ENCODE measurements at places on chromosomes 6 and 20.

- DNase-seq = no peak
These were observed 17.6 kb upstream of the SYNJ2 start for GRCh38 chr6:157964100-157964499.

- no peak for DNase-seq
These were observed 1.2 kb downstream of the DUSP22 start for GRCh38 chr6:293193-294174.

GRCh38 chr6:166579237-166579850 lies 7.1 kb downstream of the RAMACL start:
- no peak for DNase-seq

DNA sequence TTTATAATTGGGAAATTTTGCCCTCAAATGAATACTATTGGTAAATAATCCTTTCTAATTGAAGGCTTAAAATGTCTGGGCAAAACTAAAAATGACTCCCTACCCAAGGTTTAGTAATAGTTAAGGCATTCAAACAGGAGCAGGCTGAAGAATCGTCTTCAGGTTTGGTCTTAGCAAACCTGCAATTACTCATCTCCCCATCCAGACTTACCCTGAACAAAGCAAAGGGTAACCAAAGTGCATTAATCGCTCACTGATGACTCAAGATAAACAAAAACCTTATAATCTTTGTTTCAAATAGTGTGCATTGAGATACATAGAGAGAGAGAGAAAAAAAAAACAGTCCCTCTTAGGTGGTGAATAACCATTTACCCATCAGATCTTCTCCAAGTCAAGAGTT lies 225.5 kb downstream of the BMP2 start:
- no peak for DNase-seq

- DNase-seq = no peak
These were observed 13.7 kb upstream of the ZNF831 start for GRCh38 chr20:59149678-59150504.

GRCh38 chr6:105795913-105796517 lies 290.1 kb upstream of the PRDM1 start:
- DNase-seq = no peak

GRCh38 chr6:150857062-150857944 lies 8.2 kb upstream of the MTHFD1L start:
- no peak for DNase-seq

DNA sequence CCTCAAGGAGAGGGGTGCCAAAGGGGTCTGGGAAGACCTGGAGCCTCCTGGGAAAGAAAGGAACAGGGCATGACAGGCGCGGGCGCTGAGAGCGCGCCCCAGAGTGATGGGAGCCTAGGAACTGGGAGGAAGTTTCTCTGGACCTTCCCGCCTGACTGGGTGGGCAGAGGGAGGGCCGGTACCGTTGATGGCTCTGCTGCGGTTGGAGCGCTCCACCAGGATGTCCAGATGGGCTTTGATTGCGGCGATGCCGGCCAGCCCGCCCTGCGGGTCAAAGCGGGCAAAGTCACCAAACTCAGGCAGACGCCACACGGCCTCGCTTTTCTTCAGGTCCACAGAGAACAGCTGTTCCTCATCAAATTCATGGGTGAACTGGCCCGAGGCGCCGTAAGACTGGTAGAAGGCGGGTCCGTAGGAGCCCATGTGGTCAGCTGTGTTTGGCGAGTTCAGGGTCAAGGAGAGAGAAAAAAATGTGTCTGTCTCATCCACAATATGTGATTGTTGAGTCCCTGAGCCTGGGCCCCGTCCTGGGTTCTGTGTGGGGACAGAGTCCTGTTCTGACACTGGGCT lies 1.5 kb downstream of the HLA-DOA start:
- DNase-seq = no peak

- DNase-seq = no peak
These were observed 189.4 kb upstream of the PRDM1 start for GRCh38 chr6:105896821-105897095.

- DNase-seq = no peak
These were observed 50.8 kb downstream of the GRM4 start for GRCh38 chr6:34095136-34095505.

DNA sequence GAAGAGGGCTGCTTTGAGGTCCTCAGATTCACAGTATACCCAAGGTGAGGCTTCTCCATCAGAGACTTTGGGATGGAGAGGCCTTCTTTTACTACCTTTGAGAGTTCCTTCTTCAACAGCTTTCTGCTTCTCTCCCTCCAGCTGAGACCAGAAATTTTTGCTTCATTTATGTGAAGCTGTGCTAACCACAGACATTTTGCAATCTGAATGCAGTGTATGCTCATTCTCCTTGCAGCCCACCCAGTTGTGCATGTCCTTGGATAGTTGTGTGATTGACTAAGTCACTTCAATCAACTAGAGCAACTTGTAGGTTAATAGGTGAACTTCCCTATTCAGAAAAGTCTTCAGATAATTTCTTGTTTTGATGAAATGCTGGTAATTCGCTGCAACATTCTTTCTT lies 20.1 kb downstream of the DCBLD1 start:
- no peak for DNase-seq

DNA sequence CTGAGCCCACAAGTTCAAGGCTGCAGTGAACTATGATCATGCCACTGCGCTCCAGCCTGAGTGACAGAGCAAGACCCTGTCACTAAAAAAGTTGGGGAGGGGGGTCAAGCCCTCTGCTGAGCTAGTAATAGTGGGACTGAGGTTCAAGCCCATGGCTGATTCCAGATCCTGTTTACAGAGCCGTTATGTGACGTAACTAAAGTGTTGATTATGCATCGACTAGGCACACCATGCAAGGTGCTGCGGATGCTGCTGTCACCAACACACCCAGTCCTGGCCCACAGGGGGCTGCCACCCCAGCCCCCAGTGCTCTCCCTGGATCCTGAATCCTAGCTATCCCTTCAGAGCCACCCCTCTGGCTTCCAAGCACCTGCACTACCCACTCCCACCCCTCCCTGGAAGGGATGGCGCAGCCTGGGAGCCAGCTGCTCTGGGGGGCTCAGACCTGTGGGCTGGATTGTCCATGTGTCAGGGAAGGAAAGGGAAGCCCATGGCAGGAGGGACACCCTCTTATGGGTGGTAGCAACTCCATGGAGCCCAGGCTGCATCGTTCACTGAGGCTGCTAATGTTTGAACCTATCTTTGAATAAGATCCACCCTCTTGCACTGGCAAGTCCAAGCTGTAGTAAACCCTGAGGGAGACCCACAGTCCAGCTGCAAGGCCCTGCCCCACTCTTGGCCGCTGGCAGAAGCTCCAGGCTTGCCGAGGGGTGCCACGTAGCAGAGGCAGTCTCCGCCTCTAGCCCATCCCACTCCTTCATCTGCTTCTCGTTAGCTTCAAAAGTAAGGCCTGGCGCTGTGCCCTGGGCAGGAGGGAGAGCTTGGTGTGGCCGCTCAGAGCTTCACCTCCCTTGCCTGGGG lies 95.0 kb downstream of the SNX5 start:
- no peak for DNase-seq

- DNase-seq = no peak
These were observed 16.7 kb upstream of the GSTA3 start for GRCh38 chr6:52925919-52926792.

DNA sequence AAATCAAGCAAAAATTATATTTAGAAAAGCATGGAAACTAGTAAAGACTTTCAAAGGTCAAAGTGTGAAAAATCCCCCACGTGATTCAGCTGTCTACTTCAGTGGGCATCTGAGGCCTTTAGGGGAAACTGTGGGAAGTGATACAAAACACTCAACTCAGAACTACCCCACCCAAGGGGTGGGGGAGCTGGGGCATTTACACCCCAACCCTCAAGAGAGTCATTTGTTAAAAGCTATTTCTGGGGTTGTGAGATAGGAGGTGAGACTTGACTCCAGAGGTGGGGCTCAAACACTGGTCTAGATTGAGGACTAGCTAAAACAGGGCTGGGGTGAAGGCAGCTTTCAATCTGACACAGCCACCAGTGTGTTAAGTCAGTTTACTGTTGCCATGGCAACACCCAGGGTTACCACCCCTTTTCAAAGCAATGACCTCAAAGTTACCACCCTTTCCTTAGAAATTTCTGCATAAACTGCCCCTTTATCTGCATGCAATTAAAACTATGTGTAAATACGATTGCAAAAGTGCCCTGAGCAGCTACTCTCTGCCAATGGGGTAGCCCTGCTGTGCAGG lies 9.9 kb upstream of the GTSF1L start:
- DNase-seq = no peak

GRCh38 chr6:35601331-35602132 lies 87.2 kb downstream of the FKBP5 start:
- no peak for DNase-seq

DNA sequence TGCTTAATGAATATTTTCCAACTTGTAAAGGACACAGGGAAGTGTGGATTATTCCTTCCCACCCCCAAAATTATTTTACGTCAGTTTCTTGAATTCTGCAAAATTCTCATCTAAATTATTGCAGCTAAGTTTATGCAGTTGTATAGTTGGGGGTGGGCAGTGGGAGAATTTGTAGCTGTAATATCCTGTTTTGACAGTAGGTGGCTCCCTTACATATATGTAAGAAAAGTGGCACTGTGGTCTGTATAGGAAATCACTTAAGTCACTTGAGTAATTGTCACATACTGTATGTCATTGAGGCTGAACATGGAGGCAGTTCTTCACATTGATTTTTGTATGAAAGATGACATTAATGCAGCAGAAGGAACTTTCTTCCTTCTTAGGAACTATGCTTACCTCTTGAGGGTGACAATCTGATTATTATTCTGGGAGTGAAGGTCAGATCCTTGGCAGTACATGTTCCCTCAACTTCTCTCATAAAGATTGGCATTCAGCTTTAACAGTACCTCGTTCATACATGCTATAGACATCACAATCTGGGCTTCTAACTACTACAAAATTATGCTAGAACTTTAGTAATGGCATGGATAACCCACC lies 14.6 kb upstream of the CFAP206 start:
- no peak for DNase-seq

DNA sequence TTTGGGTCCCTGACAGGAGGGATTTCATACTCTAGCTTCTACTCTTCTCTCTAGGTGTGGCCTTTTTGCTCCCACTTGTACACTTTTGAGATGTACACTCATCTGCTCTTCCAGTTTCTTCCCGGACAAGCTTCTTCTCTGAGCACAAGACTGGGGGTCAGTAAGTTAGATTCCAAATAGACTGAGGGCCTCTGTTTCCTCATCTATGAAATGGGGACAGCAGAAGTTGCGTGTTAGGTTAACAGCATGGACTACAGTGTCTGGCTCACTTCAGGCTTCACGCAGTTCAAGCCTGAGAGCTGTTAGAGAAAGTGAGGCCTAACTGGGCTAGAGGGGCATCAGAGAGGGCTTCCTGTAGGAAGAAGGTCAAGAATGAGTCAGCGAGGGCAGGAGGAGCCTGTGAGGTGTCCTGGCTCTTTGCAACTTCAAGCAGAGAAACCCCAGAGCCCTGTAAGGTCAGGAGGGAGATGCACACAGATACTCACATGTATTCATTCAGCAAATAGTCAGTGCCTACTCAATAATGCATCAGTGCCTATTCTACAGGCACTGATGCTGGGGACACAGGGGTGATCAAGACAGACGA lies 20.6 kb downstream of the XKR7 start:
- DNase-seq = no peak

DNA sequence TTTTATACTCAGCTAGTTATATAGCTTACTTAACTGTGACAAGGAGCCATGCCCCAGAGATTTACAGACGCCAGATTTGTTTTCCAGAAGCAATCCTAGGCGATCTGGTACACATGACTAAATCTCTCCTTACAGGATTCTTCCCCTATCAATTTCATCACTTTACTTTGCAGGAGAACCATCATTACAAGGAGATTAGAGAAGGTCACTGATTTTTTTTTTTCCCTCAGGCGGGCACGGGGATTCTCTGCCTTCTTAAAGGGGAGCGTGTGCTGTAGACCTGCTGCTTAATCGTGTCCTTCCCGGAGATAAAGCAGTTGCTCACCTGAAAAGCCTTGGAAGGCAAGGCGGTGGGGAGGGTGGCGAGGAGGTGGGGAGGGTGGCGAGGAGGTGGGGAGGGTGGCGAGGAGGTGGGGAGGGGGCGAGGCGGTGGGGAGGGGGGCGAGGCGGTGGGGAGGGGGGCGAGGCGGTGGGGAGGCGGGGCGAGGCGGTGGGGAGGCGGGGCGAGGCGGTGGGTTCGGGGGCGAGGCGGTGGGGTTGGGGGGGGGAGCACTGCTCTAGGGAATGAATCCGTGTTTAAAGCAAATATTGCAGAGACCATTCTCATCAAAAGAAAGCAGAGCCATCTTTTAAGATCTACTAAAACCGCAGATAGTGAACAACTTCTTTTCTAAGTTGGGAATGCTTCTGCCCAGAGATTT lies 14.3 kb upstream of the MRAP2 start:
- no peak for DNase-seq

DNA sequence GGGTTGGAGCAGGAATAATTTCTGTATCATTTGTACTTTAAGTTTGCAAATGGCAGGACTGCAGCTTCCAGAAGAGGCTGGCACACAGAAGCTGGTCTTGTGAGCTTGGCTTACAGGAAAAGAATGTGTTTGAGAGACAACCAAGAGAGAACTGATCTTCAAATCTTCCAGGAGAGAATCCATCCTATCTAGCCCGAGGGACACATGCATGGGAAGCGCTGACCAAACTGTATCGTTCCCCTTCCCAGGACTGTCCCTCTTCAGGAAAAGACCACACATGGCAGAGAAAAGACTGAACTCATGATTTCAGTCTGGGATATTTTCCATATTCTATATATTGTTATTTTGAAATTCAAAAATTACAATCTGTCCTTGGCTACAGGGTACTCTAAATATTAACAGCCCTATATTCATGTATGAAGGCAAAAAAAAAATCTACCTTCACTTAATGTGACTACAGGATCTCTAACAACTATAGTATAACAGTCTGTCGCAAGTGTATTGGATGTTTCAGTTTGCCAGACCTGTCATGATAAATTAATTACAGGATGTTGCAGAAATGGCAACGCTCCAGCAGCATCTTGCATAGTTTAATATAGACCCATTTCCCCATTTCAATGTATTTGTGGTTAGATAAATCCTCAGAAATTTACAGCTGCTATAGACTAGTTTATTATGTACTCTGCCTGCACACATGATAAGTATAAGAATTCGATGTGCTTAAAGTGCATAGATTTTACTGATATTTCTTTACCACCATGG lies 99.4 kb downstream of the MYB start:
- DNase-seq = no peak

GRCh38 chr20:36642136-36642535 lies 3.9 kb downstream of the SLA2 start:
- DNase-seq = no peak

DNA sequence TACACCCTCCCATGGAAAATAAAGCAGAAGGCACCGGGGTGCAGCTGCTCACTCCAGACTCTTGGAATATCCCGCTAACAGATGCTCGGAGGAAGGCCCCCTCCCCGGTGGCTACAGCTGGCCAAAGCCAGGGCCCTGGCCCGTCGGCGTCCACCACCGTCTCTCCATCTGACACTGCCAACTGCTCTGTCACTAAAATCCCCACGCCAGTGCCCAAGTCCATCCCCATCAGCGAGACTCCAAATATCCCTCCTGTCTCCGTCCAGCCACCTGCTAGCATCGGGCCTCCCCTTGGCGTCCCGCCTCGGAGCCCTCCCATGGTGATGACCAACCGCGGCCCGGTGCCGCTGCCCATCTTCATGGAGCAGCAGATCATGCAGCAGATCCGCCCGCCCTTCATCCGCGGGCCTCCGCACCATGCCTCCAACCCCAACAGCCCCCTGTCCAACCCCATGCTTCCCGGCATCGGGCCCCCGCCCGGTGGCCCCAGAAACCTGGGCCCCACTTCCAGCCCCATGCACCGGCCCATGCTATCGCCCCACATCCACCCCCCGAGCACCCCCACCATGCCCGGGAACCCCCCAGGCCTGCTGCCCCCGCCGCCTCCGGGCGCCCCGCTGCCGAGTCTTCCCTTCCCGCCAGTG lies 143.9 kb downstream of the SOBP start:
- no peak for DNase-seq

- no peak for DNase-seq
These were observed 1.1 kb downstream of the EIF2S2 start for GRCh38 chr20:34110745-34111641.

GRCh38 chr6:140897804-140898573 lies 1234.7 kb upstream of the GJE1 start:
- no peak for DNase-seq

Data from stimulated activated CD8-positive, alpha-beta memory T cell treated with anti-CD3 and anti-CD28 coated beads, Interleukin-4, amount 100 ng/mL, for 1 hour (primary cell).